Kidney epithelial cell (primary cell): ENCODE measurements at places on chromosomes 7 and 10.

DNA sequence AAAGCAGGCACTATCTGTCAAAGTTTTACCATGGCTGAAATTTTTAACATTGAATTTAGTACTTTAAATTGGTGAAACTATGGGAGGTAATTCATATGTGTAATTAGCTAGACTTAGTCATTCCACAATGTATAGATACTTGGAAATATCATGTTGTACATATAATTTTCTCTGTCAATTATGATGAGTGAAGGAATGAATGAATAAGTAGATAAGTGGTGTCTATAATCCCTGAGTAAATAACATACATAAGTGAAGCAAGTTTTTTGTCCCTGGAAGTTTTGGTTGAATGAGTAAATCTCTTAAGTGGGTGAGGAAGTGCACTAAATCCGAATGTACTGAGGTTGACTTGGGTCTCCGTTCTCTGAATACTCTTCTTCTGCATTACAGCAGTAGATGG is 201.0 kb downstream of the CSTF2T start:
- DNase-seq, result no peak

GRCh38 chr10:104935656-104936055 is 294.6 kb downstream of the SORCS3 start:
- no peak for DNase-seq

DNA sequence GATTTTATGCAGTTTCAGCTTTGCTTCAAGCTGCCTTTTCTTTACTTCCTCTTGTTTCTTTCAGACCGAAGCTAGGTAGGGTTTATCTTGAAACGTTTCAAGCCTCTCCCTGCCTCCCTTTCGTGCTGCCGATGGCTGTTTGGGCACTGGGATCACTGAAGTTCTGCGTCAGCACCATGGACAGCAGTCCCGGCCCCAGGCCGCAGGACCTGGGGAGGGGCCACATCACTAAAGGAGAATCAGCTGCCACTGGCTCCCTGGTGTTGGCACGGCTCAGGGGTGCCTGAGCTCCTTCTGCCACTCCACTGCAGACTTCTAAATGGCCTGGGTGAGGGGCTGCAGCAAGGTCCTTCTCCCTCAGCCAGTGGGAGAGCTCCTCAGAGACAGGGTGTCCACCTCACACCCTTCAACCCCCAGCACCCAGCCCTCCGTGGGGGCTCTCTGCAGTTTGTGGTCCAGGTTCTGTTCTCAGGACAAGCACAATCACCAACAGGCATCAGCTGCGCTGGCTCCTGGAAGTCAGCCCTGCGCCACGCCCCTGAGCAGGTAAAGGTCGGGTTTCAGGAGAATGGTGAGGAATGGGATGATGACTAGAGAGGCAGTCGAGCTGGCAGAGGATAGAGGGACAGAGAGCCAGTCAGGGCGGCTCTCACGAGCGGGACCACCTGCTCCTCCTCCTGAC is 387.2 kb downstream of the TCERG1L start:
- no peak for DNase-seq

DNA sequence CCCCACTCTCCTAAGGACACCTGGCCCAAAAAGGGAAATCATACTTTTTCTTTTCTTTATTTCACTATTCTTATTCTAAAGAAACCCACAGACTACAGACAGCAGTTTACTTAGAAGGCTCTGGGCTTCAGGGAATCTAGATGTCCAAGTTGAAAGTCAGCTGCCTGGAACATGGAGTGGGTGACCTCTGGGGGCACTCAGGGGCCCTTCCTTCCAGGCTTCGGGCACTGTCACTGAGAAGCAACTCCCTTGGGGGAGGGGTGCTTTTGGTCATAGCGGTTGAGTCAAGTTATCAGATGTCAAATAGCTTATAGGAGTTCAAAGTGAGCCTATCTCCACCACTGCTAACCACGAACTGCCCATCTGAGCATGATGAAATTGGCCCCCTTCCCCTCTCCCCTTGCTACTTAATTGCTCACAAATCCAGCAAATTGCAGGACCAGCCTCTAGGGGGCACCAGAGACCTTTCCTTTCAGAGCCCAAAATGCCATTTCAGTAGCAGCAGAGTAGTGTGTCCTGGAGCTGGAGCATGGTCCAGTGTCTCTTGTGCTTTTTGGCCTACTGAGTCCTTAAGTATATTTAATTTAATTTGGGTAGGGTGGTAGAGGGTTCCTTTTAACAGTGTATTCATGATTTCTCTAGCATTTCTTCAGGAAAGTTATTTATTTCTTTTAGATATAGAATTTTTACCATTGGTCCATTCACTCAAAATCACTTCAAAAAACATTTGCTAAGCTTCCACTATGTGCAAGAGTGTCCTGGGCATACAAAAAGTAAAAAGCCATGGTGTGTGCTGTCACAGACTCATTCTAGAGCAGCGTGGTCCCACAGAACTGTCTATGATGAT is 463.8 kb downstream of the KCNMA1 start:
- DNase-seq, result no peak

DNA sequence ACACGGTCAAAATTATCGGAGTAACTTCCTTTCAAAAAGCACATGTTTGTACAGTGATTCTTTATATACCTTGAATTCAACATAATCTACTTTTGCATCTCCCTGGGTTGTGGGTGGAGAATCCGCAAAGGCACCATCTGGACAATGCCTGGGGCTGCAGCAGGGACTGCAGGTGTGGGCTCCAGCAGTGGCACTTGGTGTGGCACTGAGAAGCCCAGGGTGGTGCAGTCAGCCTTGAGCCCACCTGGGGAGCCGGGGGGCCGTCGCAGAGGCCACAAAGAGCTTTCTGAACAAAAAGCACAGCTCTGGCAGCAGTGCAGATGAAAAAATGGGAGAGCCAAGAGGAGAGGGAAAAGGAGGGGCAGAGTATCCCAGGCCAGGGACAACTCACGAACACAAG is 22.2 kb downstream of the PARD3 start:
- DNase-seq, result no peak

- no peak for DNase-seq
Measured at GRCh38 chr7:138661069-138661635, 40.0 kb downstream of the SVOPL start.
